ENCODE measurements at places on chromosomes 11 and 22.

GRCh38 chr11:57417056-57417455 lies 9.9 kb downstream of the SLC43A3 start:
- no peak for DNase-seq

DNA sequence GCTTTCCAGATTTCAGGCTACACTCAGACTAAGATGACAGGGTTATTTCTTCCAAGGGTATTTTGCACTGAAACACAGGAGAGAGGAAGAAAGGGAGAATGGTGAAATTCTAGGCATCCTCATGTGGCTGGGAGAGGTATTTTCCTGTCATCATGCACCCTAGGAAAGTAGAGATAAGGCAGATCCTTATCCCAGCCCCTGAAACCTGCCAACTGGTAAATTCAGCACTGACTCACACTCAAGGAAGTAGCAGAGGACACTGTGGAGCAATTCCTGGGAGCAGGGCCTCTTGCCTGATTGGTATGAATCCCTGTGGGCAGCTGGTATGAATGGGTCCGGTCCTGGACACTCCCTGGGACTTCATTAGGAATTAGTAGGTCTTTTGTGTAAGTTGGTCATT lies 37.6 kb upstream of the SLC5A1 start:
- no peak for DNase-seq

- no peak for DNase-seq
Observed at GRCh38 chr11:44718612-44719390, 8.0 kb upstream of the TSPAN18 start.

- DNase-seq: no peak
Observed at GRCh38 chr11:110830344-110830743, 118.1 kb upstream of the ARHGAP20 start.
